Tibial nerve (tissue), 4 donors: ENCODE measurements at places on chromosomes 6 and 20. TPM values are rescaled to one million over a fixed set of nuclear protein-coding genes. Genes with fewer than 3 reads are reported as not detected.

Gene DDX27
- total RNA-seq = 25.1 TPM

Gene SMLR1
- not detected for total RNA-seq

Gene SMAP1
- total RNA-seq = 18.0 TPM

Gene NFYA
- 15.9 TPM for total RNA-seq

Gene PGC
- total RNA-seq = not detected

Gene HLA-G
- not detected for total RNA-seq

Gene BNIP5
- not detected for total RNA-seq

Gene SIM1
- not detected for total RNA-seq

DNA sequence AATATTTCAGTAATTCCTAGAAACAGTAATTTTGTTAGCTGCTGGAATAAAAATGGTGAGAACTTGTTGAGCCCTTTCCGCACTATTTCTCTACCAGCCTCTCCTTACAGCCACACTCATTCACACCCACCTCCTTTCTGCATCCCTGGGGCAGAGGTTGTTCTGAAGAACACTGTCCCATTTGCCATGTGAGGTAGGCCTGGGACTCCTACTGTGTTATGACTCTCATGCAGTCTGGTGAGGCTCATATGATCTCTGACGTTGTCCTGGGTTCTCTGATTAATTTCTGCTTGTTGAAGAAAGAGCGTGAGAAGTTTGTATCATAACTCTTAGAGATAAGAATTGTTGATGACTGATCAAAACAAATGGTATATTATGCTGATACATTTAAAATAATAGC lies 4.1 kb upstream of the KCNQ5 start:
- peaks cover 23% of the 10 kb centered on the region for H3K4me1 ChIP-seq
- H3K27ac ChIP-seq = no peak overlapping the region
- H3K36me3 ChIP-seq = no peaks in the 10 kb centered on the region
- DNase-seq = no peak
- peaks cover 6% of the 10 kb centered on the region for H3K27me3 ChIP-seq

- no peaks in the 10 kb centered on the region for H3K4me1 ChIP-seq
- H3K36me3 ChIP-seq = peaks cover 66% of the 10 kb centered on the region
- H3K4me3 ChIP-seq = no peak overlapping the region
- no peaks in the 10 kb centered on the region for H3K27me3 ChIP-seq
Measured at GRCh38 chr6:157879034-157879872, 56.2 kb downstream of the SNX9 start.

- H3K27ac ChIP-seq = no peak overlapping the region
- no peaks in the 10 kb centered on the region for H3K27me3 ChIP-seq
- DNase-seq = no peak
- H3K36me3 ChIP-seq = no peaks in the 10 kb centered on the region
- peaks cover 6% of the 10 kb centered on the region for H3K4me1 ChIP-seq
Measured at GRCh38 chr6:72864799-72865198, 242.9 kb downstream of the KCNQ5 start.

DNA sequence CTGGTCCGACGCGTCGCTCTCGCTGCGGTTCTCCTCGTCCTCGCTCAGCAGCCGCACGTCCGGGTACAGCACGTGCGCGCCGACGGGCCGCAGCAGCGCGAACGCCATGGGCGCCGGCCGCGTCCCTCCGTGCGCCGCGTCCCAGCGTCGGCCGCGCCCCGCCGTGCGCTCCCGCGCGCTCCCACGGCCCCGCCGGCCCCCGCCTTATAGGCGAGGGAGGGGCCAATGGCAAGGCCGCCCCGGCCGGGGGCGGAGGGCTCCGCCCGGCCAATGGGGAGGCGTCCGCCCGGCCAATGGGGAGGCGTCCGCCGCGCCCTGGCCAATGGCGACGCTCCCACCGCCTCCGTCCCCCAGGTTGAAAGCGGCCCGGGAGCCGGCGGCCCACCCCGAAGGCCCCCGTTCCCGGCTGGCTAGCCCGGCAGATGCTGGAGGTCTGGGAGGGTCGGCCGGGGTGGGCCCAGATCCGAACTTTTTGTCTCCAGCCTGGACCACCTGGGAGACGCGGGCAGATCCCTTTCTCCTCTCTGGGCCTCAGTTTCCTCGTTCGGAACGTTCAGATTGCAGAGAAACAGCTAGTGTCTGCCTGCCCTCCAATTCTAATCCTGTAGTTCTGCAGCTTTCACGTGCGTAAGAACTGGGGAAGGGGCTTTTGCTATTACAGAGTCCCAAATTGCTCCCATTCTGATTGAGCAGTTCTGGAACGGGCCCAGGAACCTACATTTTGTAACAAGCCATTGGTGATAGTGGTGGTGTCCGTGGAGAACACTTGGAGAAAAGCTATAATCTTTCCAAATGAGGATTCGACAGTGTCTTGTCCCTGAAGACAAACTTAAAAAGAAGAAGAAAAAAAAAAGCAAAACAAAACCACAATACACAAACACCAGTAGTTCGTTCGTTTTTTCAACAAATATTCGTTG lies at the start of gene TCF15:
TSS of gene TCF15 (minus strand) at position 180 of the 917 bp plus-strand sequence. CDS start at position 108, 72 bp downstream.
- H3K4me1 ChIP-seq = no peaks in the 10 kb centered on the region
- H3K27ac ChIP-seq = no peak within 1 kb of the TSS
- peaks cover 73% of the 10 kb centered on the region for H3K27me3 ChIP-seq
- no peak within 1 kb of the TSS for H3K4me3 ChIP-seq
- H3K36me3 ChIP-seq = no peaks in the 10 kb centered on the region

GRCh38 chr6:109471105-109471810 lies 11.8 kb downstream of the ZBTB24 start:
- peaks cover 15% of the 10 kb centered on the region for H3K36me3 ChIP-seq
- H3K4me3 ChIP-seq = no peak overlapping the region
- no peak overlapping the region for H3K27ac ChIP-seq
- DNase-seq = no peak
- H3K4me1 ChIP-seq = no peaks in the 10 kb centered on the region

GRCh38 chr6:135129136-135129856 lies 51.8 kb upstream of the MYB start:
- no peak overlapping the region for H3K27ac ChIP-seq
- DNase-seq = no peak
- no peaks in the 10 kb centered on the region for H3K36me3 ChIP-seq
- H3K4me3 ChIP-seq = no peak overlapping the region
- H3K4me1 ChIP-seq = no peaks in the 10 kb centered on the region
- H3K27me3 ChIP-seq = no peaks in the 10 kb centered on the region

DNA sequence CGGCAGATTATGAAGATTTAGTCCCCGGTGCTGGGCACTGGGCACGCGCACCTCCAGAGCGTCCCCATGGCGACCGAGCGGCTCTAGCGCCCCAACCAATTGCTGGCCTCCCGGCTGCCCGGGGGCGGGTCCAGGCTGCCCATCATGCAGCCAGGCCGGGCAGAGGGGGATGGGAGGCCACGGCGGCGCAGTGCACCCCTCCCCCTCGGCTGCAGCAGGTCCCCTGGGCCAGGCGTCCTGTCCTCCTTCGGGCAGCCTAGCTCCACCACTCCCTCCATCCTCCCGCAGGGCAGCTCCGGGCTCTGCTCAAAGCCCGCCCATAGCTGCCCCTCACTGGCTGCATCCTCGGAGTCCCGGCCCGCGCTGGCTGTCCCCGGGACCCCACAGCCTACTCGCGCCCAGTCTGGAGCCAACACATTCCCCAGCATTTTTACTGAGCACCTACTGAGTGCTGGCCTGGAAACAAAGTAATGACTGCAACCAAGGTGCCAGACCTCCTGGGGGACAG lies 99.4 kb downstream of the ASXL1 start:
- H3K4me3 ChIP-seq = peak overlapping the region; percentile 27
- no peak for DNase-seq
- peak overlapping the region; percentile 37 for H3K27ac ChIP-seq
- H3K36me3 ChIP-seq = no peaks in the 10 kb centered on the region

DNA sequence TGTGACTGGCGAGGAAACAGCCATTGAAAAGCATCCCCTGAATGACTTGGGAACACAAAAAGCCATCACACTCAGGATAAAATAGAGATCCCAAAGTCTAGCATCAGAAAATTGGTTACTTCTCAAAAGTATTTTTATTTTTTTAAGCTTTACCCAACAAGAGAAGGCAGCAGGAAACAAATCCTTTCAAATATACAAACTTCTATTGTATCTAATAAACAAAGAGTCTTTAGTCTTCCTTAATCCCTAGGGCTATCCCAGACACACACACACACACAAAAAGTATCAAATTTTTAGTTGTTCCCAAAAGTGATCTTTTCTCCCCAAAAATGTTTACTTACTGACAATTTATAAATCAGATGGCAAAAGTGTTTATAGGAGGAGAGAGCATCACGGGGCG lies 33.2 kb upstream of the MARCKS start:
- H3K4me3 ChIP-seq = no peak overlapping the region
- peaks cover 7% of the 10 kb centered on the region for H3K4me1 ChIP-seq
- no peak for DNase-seq
- H3K36me3 ChIP-seq = no peaks in the 10 kb centered on the region
- no peak overlapping the region for H3K27ac ChIP-seq

GRCh38 chr6:145245119-145245518 lies 490.2 kb downstream of the EPM2A start:
- no peak for DNase-seq
- no peaks in the 10 kb centered on the region for H3K4me1 ChIP-seq
- H3K4me3 ChIP-seq = no peak overlapping the region

DNA sequence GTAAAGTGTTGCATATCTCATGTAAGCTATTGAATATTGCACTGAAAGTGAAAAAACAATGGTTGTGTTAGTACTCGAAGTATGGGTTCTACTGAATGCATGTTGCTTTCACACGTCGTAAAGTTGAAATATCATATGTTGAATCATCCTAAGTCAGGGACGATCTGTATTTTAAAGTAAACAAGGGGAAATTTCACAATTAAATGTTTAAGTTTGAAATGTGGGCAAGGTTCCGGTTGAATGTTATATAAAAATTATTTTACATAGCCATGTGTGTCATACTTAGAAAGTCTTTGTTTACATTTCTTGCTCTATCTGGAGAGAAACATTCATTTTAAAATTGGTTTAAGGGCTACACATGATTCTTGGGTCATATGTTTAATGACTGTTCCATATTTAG lies 76.8 kb downstream of the AKAP7 start:
- H3K36me3 ChIP-seq = no peaks in the 10 kb centered on the region
- no peak overlapping the region for H3K4me3 ChIP-seq
- DNase-seq = no peak
- no peaks in the 10 kb centered on the region for H3K4me1 ChIP-seq

- H3K27ac ChIP-seq = no peak overlapping the region
- no peaks in the 10 kb centered on the region for H3K36me3 ChIP-seq
- no peak for DNase-seq
- H3K4me3 ChIP-seq = no peak overlapping the region
- H3K4me1 ChIP-seq = no peaks in the 10 kb centered on the region
Measured at GRCh38 chr6:43253401-43253800, 10.1 kb downstream of the TTBK1 start.

DNA sequence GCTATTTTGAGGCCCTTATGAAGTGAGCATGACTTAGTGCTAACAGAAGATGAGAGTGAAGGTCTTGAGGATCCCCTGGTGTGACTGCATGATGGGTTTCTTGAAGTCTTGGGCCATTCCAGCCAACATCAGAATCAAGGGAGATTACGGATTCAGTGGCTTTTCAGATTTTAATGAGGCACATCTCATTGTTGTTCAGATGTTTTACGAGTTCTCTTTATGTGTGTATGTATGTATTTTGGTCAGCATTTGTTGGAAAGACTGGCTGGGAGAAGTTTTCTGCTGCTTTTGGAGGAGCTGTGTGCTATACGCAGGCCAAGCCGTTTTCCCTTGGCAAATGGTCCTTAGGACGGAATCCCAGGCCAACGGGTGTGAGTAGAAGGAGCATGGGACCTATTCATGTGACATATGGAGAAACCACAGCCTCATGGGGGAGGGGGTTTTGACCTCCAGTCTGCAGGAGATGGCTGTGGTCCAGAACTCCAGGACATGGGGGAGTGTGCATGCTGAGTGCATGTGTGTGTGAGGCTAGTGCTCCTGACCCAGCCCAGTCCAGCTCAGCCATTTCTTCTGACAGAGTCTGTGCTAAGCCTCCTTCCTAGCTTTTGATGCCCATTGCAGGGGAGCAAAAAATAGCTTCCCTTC lies 35.3 kb downstream of the CHMP4B start:
- H3K27ac ChIP-seq = no peak overlapping the region
- H3K4me1 ChIP-seq = peaks cover 29% of the 10 kb centered on the region
- no peak overlapping the region for H3K4me3 ChIP-seq
- no peaks in the 10 kb centered on the region for H3K27me3 ChIP-seq
- no peak for DNase-seq

- H3K27me3 ChIP-seq = no peaks in the 10 kb centered on the region
- H3K4me3 ChIP-seq = no peak overlapping the region
- no peaks in the 10 kb centered on the region for H3K36me3 ChIP-seq
- DNase-seq = no peak
- H3K4me1 ChIP-seq = no peaks in the 10 kb centered on the region
Measured at GRCh38 chr6:135842618-135843392, 8.7 kb upstream of the PDE7B start.
